Type B pancreatic cell (in vitro differentiated cells): ENCODE measurements at places on chromosomes 12 and 14.

DNA sequence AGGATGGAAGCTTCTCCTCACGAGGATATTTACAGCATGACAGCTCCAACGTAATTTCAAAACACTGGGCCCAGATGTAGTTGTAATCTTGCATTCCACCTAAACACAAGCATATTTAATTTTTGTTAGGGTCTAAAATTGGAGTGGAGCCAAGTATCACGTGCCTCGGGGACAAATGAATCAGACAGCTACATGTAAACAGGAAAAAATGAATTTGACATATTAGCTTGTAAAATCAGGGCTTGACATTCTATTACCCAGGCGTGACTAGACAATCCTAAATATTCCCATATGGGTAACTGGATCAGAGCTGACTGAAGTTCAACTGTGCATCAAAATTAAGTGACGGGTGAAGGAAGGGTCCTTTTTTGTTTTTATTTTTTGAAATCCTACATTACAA lies 59.0 kb downstream of the MDM2 start:
- DNase-seq = no peak

- DNase-seq = no peak
Observed at GRCh38 chr12:126747530-126748149, 1519.3 kb upstream of the TMEM132C start.

- no peak for DNase-seq
Observed at GRCh38 chr12:16166563-16167470, 110.7 kb downstream of the SLC15A5 start.

DNA sequence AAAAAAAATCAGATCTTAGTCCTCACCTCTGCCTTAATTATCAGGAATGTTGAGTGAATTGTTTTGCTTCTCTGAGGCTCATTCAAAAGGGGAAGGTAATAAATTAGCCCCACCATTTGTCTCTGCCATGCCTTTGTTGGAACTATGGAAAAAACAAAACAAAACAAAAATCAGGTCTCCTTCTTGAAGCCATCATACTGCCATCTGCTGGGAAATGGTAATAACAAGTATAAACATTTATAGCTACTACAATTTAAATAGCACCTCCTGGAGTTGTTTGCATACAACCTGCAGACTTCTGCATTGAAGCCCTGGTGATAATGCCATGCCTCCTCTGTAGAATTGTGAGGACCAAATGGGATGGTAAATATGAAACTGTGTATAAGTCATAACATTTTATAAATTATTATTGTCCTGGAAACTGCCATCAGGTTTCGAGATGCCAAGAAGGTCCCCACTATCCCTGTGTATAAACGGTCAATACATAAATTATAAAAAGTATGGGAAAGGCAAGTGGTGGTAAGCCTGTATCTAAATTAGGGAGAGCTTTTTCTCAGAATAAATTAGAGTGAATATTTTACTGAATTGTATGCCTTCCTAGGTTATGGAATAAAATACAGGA lies 87.2 kb upstream of the FGD4 start:
- no peak for DNase-seq
